ENCODE measurements at places on chromosomes 2 and 18.

GRCh38 chr18:55577812-55578539 lies 10.0 kb downstream of the TCF4 start:
- DNase-seq: no peak

- DNase-seq: no peak
These were observed 5.8 kb downstream of the SMIM21 start for GRCh38 chr18:75421656-75422055.

- no peak for DNase-seq
These were observed 93.0 kb downstream of the DPP4 start for GRCh38 chr2:161980976-161981375.

DNA sequence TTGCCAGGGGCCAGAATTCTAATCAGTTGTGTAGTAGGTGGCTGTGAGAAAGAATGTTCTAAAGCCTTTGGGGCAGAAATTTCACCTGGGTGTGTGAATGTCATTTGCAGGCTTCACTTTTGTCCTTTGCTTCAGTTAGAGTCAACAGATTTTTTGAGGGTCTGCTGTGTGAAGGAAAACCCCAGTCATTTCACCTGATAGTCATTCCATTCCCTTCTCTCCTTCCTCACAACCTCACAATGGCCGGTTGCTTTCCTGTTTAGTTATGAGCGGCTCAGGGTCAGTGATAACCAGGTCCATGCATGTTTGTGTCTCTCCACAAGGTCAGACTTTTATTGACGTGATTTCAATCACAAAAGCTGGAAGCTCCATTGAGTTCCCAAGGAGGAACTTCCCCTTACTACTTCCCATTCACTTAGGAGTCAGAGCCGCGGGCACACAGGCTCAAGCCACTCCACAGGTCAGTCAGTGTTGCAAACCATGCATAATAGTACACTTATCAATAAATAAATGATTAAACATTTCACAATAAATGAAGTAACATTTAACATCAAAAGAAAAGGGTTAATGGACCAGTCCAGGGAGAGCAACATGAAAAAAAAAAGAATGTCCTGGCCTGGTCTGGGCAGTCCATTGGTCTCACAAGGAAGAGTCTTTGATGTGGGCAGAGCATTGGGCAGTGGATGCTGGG lies 74.3 kb downstream of the NPAS2 start:
- DNase-seq: no peak

DNA sequence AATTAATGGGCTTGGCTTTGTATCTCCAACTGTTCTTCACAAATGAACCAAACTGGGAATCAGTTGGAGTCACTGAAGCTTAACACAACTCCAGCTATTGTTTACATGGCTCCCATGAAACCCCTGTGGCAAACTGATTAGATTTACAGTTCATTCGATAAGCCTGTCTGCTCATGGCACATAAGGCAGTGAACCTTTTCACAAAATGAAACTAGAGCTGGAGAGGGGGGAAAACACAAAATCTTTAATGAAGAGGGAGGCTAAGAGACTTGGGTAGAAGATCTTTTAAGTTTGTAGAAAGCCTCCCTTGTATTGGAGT lies 11.6 kb upstream of the ITGA6 start:
- DNase-seq: no peak

- no peak for DNase-seq
These were observed 16.3 kb upstream of the MFF start for GRCh38 chr2:227308784-227309183.

GRCh38 chr2:178450524-178450773 lies 526 bp downstream of the PRKRA start:
- peak; percentile 88 for DNase-seq

- no peak for DNase-seq
These were observed 8.2 kb downstream of the NFATC1 start for GRCh38 chr18:79403723-79404566.

DNA sequence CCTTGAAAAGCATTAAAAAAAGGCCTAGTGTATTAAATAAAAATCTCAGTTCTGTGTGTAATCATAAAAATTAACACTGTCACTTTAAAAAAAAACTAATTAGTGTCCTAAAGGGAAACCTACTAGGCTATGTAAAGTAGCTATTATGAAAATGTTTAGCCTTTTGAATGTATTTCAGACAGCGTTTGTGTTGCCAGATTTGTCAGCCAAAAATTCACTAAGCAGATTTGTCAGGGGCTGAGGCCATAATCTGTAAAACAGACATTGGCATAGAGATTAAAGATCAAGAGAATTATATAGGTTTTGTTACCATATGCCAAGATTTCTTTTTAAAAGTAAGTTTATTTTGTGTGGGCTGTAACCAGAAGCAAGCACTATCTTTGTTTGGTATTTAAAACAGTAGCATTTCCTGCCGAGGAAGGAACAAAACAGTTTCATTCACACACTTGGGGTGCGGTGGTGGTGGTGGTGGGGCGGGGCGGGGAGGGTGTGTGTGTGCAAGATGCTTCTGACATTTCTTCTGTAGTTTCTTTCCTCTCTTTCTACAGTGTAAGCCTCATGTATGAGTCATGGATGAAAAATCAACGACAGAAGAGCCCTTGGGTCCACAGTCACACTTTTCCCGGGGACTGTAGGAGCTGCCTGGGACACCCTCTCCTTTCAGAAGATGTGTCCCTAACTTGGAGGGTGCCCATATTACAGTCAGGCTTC lies 328.5 kb upstream of the FANCL start:
- no peak for DNase-seq

DNA sequence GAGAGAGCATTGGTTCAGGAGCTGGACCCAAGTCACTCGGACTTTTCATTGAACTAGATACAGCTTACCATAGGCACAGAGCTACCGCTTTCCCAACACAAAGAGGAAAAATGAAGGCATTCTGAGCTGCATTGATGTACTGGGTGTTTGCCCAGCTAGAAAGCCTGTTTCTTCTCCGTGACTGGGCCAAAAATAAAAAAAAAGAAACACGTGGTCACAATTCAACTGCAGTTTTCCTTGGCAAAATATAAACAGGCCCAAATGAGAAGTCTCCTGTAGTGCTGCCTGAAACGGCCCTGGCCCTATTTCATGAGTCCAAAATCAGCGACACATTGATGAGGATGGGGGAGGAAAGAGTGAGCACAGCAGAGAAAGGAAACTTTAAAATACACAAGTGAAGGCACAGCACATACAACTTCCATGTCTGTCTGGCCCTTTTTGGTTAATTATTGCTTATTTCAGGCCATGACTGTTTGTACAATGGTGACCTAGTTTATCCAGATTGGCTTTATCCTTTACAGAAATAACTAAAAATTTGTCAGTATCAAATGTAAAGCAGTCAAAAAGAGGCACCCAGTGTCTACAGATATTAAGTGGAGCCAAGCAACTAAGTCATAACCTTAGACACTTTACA lies 179.7 kb downstream of the ICOS start:
- DNase-seq: no peak

DNA sequence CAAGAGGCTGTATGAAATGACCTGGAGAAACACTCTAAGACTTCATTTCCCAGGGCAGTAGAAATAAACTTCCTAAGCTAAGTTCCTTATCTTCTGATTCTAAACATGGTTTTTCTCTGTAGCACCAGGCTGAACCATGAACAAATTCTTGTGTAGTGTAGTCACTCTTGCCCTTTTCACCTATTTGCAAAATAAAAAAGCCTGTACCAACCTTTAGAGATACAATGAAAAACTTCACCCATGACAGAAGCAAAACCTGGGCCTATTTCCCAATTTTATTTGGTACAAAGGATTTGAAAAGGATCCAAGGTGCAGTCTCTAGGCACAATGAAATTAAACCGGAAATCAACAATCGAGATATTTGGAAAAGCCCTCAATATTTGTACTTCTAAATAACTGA lies 43.6 kb downstream of the POLR1A start:
- no peak for DNase-seq

GRCh38 chr2:54697934-54698333 lies 25.5 kb upstream of the EML6 start:
- DNase-seq: no peak

- no peak for DNase-seq
These were observed 26.7 kb upstream of the ACTR3 start for GRCh38 chr2:113863144-113863543.

DNA sequence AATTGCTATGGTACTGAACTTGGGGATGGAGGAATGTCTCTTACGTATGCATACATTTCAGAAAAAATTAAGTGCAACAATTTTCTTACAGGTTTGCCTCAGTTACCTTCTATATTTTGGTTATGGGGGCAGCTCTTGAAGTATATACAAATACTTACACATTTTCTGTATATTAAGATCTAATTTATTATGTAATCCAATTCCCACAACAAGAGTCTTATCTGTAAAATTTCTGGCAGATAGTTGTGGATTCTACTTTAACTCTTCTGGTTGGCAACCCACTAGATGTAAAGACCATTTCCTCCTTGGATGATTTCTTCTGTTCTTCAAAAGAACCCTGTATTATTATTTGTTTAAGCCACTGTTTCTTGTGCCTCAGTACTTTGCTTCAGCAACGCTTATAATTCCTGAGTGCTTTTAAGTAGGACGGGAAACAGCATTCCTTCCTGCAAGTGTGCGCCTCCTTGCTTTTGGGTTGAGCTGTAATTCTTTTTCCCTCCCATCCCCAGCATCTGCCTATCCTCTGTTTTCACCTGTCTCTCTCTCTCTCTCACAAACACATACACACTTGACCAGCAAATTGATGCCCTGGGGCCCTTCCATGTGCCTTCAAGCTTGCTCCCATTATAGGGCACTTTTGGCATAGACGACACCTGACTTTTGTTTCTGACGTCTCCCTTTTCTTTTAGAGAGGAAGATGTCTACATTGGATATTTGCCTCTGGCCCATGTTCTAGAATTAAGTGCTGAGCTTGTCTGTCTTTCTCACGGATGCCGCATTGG lies 61.4 kb downstream of the ACSL3 start:
- no peak for DNase-seq

DNA sequence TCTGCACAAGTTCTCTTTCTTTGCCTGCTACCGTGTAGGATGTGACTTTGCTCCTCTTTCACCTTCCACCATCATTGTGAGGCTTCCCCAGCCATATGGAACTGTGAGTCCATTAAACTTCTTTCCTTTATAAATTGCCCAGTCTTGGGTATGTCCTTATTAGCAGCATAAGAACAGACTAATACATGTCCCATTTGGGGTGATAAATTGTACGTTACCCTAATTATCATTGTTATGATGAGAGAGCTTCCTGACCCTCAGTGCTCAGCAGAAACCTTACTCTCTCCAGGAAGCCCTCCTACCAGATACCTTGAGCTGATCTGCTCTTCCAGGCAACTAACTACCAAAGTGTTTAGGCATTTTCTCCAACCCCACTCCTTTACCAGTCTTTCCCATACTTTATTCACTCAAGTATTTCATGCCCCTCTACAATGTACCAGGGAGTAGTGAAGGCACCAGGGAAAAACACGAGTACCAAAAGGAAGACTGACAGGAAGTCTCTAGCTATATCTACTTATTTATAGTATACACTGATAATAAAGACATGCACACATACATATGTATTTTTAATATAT lies 196.2 kb downstream of the MYCN start:
- DNase-seq: no peak

DNA sequence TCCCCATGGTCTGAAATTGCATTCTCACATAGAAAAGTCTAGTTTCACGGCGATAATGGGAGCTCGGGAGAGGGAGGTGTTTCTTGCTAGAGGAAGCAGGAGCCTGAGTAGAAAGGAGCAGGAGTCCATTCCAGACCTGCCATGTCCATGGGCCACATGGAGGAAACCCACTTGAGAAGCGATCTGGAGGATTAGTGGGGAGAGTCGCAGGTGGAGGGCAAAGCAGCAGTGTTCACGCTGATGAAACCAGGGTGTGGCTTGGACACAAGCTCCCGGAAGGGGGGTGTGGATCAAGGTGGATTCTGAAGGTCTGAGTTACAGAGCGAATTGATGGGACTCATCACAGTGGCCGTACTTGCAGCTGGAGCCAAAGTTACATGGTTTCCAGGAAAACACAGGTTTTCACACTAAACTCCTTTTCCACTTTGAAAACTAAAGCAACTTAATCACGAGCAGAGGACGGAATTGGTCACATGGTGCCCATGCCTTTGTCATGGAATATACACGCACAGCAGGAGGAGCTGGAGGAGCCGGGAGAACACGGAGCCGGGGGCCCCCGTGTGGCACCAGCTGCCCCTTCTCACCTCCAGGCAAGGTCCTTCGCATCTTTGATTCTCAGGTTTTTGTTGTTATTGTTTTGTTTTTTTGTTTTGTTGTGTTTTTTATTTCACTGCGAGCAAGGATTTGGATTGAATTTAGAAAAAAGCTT lies 255.1 kb upstream of the MYT1L start:
- DNase-seq: no peak

GRCh38 chr2:176415937-176416499 lies 146.8 kb downstream of the MTX2 start:
- no peak for DNase-seq

DNA sequence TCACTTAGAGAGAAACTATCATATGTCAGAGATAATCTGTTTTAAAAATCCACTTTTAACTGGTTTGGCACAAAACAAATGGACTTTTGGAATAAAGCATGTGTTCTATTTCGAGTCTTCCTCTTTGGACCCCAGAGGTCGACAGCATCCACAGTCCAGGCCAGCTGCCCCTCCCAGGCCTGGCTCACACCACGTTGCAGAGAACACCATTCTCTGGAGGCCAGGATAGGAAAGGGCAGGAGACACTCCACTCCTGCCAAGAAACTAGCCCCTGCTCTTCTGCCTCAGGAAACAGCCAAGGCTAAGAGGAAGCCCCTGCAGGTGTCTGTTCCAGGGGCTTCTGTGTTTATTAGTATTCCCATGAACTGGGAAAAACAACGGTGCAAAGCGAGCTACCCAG lies 456.6 kb upstream of the ID2 start:
- DNase-seq: no peak

- DNase-seq: no peak
These were observed 612 bp downstream of the DIPK1C start for GRCh38 chr18:74456349-74457042.

DNA sequence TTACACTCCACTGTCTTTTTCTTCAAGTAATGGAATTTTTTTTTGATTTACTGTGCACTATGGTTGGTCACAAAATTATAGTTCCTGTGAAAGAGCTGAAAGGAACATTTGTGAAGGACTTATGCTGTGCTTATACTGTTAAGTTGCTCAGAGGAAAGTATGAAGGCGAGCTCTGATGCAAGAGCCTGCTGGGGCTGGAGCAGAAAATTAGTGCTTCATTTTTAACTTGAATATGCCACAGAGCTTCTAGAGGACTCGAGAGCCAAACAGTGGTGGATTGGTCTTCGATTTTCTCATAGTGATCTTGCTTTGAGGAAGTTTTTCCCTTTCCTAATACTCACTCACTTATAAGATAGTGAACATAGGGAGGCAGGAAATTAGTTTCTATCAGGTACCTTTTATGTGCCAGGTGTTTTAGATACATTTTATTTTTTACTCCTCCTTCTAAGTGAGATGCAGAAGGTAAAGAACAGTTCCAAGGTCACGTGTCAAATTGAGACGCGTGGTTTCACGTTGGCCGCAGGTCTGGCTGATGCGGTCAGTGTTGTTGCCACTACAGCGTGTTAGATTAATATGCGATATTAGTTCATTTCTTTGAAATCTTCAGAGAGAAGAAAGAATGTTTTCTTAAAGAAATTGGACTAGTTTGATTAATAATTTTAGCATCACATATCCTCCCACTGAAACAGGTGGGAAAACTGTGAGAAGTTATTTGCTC lies 20.2 kb downstream of the GATA6 start:
- DNase-seq: no peak

GRCh38 chr2:28175028-28175427 lies 217.6 kb upstream of the FOSL2 start:
- no peak for DNase-seq
